Osteocyte (in vitro differentiated cells): ENCODE measurements at places on chromosomes 1 and 21. TPM values are rescaled to one million over a fixed set of nuclear protein-coding genes. Genes with fewer than 3 reads are reported as not detected.

The FALEC gene
- total RNA-seq, result not detected in 2 replicates

GRCh38 chr1:224510880-224511645 lies 76.5 kb upstream of the WDR26 start:
- no peak for DNase-seq

DNA sequence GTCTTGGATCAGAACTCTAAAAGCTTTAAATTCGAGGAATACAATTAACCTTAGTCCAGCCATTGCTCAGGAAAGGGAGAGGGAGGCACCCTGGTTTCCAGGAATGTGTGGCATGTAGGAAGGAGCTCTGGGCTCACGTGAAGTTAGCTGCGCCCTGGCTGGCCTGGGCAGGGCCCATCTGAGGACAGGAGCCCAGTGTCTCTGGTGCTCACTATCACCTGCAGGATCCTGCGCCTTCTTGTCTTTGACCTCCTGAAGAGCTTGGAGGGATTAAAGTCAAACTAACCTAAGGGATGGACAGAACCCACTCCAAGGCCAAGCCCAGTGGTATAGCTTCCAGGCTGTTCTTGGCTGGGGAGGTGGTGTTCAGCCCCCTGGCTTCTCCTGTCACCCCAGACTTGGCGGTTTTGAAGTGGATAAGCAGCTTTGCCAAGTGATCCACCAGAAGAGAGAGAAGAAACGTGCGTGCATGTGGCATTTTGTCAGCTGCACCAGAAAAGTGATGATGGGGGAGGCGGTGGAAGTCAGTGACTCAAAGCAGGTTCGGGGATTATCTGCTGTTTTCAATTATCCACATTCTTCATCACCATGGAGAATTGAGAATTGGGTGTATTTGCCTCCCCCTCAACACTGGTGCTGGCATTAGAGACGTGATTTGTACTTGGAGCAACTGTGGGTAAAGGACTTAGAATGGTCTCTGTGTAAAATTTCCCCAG lies 11.9 kb upstream of the KCNN3 start:
- DNase-seq, result no peak

GRCh38 chr1:166026555-166026954 lies 140.2 kb downstream of the FAM78B start:
- DNase-seq, result no peak

The ZNF691 gene
- total RNA-seq, result 8.7 and 10.7 TPM in 2 replicates
